Activated naive CD8-positive, alpha-beta T cell treated with anti-CD3 and anti-CD28 coated beads for 36 hours (primary cell): ENCODE measurements at places on chromosomes 7 and 10. TPM values are rescaled to one million over a fixed set of nuclear protein-coding genes. Genes with fewer than 3 reads are reported as not detected.

GFRA1 gene
- not detected for total RNA-seq

ZNF438 gene
- total RNA-seq, result 2.5 TPM

SPOCK2 gene
- 136 TPM for total RNA-seq

CALHM2 gene
- total RNA-seq, result 4.5 TPM

SH2D4B gene
- 0.08 TPM for total RNA-seq

DUSP5 gene
- 30.1 TPM for total RNA-seq

ZPBP gene
- 0.37 TPM for total RNA-seq

AKR1B15 gene
- not detected for total RNA-seq

NAT16 gene
- not detected for total RNA-seq

ZNF467 gene
- total RNA-seq, result 0.21 TPM

NSUN5 gene
- 67.5 TPM for total RNA-seq

ZNF117 gene
- 3.2 TPM for total RNA-seq

CLDN4 gene
- total RNA-seq, result 0.12 TPM

TMEM196 gene
- total RNA-seq, result not detected

ODAD2 gene
- total RNA-seq, result 0.62 TPM
